ENCODE measurements at places on chromosomes 4 and X. TPM values are rescaled to one million over a fixed set of nuclear protein-coding genes. Genes with fewer than 3 reads are reported as not detected.

Gene PFKFB1
- total RNA-seq = 18.5 TPM

Gene ARHGEF38
- total RNA-seq = not detected

Gene MANBA
- 10.1 TPM for total RNA-seq

Gene CSAG3
- total RNA-seq = not detected

Gene ADH5
- total RNA-seq = 76.6 TPM

Gene AMBN
- not detected for total RNA-seq

Gene RASL11B
- 0.18 TPM for total RNA-seq

Gene UGT2B15
- total RNA-seq = not detected

- H3K4me1 ChIP-seq = no peaks in the 10 kb centered on the region
- H3K27me3 ChIP-seq = no peaks in the 10 kb centered on the region
- H3K27ac ChIP-seq = no peak overlapping the region
- H3K36me3 ChIP-seq = no peaks in the 10 kb centered on the region
Observed at GRCh38 chr4:169342906-169343564, 72.3 kb upstream of the SH3RF1 start.

DNA sequence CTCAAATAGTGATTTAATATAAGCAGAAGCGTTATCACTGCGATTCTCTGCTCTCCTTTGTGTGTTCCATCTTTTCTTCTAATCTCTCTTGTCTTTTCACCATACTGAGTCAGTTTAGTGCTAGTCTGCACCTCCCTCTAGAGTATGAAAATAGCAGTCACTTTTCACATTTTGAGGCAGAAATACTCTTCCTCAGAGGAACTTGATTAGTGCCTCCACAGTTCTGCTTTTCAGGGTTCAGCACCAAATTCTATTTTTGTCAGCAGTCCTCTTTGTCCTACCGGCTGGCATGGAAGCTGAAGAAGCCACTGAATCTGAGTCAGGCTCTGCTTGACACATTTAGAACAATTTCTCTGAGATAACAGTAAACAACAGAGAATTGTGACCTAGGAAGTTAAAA is 49.7 kb upstream of the ANKRD17 start:
- H3K4me1 ChIP-seq = no peaks in the 10 kb centered on the region
- H3K36me3 ChIP-seq = no peaks in the 10 kb centered on the region
- H3K27me3 ChIP-seq = no peaks in the 10 kb centered on the region
- no peak overlapping the region for H3K27ac ChIP-seq

- H3K36me3 ChIP-seq = no peaks in the 10 kb centered on the region
- DNase-seq = no peak
- H3K27ac ChIP-seq = no peak overlapping the region
- no peak overlapping the region for H3K4me3 ChIP-seq
Observed at GRCh38 chrX:134520860-134521390, 61.0 kb downstream of the HPRT1 start.

GRCh38 chr4:33411182-33411581 is 2691.0 kb downstream of the PCDH7 start:
- no peaks in the 10 kb centered on the region for H3K27me3 ChIP-seq
- DNase-seq = no peak
- no peak overlapping the region for H3K27ac ChIP-seq
- H3K4me1 ChIP-seq = no peaks in the 10 kb centered on the region
- no peak overlapping the region for H3K4me3 ChIP-seq
- H3K36me3 ChIP-seq = no peaks in the 10 kb centered on the region

- no peak overlapping the region for H3K4me3 ChIP-seq
- no peak for DNase-seq
- no peaks in the 10 kb centered on the region for H3K27me3 ChIP-seq
- no peaks in the 10 kb centered on the region for H3K36me3 ChIP-seq
- H3K4me1 ChIP-seq = no peaks in the 10 kb centered on the region
- H3K27ac ChIP-seq = no peak overlapping the region
Observed at GRCh38 chr4:115944146-115944905, 830.9 kb upstream of the NDST4 start.

- no peaks in the 10 kb centered on the region for H3K27me3 ChIP-seq
- no peak for DNase-seq
- H3K27ac ChIP-seq = no peak overlapping the region
- no peaks in the 10 kb centered on the region for H3K36me3 ChIP-seq
Observed at GRCh38 chr4:147487616-147488015, 6.7 kb downstream of the EDNRA start.

DNA sequence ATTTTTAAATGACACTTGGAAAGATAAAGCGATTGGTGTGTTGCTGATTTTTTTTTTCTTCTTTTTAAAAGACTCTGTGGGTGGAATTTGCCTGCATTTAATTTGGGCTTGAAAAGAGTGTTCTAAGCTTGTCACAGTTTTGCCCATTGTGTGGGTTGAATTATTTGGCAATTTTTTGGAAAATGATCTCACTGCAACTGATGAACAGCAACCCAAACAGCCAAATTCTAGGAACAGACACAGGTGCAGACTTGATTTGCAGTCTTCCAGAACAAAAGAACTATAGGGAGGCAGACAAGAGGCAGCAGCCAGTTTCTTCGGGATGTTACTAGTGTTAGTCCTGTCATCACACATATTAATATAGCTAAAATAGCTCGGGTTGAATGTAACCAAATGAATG is 40.5 kb downstream of the CASP6 start:
- H3K4me3 ChIP-seq = no peak overlapping the region
- no peak for DNase-seq
- H3K27ac ChIP-seq = no peak overlapping the region
- H3K36me3 ChIP-seq = no peaks in the 10 kb centered on the region
- H3K4me1 ChIP-seq = no peaks in the 10 kb centered on the region

GRCh38 chr4:42512226-42512625 is 114.9 kb downstream of the SHISA3 start:
- H3K4me1 ChIP-seq = peaks cover 15% of the 10 kb centered on the region
- no peak overlapping the region for H3K27ac ChIP-seq
- no peak overlapping the region for H3K4me3 ChIP-seq
- no peaks in the 10 kb centered on the region for H3K36me3 ChIP-seq
- no peak for DNase-seq

DNA sequence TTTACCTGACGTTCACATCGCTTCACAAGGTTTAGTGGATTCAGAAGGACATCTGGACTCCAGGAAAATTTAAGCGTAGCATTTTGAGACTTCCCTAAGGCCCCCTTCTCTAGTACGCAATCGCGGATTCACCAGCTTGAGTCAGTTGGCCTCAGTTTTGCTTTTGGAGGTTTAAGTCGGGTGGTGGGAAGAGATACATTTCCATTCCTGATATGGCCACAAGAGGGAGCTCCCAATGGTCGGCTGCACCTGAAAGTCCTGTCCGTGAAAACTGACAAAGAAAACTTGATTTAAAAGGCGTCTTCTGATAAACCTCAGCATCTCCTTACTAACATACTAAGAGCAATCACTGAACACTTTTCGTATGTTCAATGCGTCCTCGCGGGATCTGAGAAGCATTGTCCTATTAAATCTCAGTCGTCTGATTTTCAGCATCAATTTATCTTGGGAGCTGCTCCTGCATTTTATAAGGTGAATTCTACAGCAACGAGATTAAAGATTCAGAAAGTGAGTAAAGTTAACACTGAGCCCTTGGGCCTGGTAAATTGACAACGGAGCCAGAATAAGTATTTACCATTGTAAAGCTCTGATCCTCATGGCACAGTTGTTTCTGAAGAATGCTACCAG is 50.6 kb downstream of the LGI2 start:
- peaks cover 5% of the 10 kb centered on the region for H3K4me1 ChIP-seq
- peak overlapping the region; percentile 74 for H3K27ac ChIP-seq
- H3K36me3 ChIP-seq = no peaks in the 10 kb centered on the region
- DNase-seq = peak; percentile 33

DNA sequence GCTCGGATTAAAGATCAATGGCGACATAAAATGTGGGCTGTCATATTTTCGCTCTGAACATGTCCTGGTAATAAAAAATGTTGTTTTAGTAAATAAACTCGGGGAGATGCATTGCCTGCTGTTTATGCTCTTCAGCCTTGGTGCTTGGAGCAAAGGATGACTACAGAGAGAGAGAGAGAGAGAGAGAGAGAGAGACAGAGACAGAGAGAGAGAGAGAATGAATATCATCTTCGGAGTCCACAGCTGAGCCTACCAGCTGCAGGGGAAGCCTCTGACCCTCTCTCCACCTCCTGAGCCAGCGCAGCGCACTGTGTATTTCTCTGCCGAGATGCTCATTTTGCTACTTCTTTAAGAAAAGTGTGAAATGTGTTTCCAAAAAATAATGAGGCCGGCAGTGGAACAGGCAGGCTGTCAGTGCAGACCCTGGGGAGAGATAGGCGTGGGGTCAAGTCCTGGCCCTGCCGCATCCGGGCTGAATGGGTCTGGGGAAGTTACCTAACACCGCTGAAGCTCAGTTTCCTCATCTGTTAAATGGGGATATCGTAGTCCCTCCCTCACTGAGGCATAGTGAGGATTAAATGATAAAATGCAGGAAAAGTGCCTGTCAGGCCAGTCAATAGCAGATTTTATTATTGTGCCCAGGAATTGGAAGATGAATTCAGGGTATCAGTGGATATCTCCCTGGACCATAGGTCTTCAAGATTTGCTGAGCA is 58.5 kb upstream of the LGI2 start:
- peaks cover 2% of the 10 kb centered on the region for H3K27me3 ChIP-seq
- no peak for DNase-seq
- no peak overlapping the region for H3K27ac ChIP-seq
- no peaks in the 10 kb centered on the region for H3K4me1 ChIP-seq

All from gastrocnemius medialis (tissue), 4 donors.